ENCODE measurements at places on chromosomes 13 and 19. TPM values are rescaled to one million over a fixed set of nuclear protein-coding genes. Genes with fewer than 3 reads are reported as not detected.

DNA sequence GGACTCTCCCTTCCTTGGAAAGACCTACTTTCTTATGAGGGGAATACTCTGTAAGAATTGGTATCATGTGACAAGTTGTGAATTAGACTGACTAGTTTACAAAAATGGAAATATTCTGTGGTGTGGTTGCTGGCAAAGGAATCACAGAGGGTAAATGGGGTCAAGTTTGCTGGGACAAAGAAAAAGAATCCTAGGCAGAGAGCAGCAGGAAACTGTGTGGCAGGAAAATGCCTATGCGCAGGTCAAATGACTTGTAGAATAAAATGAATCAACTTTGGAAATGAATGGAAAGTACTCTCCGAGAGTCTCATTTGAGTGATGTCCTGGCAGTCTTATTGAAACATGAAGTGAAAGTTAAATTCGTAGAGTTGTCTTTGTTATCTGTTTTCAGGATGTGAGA, 1250.7 kb downstream of the UQCRFS1 start:
- DNase-seq: no peak

DNA sequence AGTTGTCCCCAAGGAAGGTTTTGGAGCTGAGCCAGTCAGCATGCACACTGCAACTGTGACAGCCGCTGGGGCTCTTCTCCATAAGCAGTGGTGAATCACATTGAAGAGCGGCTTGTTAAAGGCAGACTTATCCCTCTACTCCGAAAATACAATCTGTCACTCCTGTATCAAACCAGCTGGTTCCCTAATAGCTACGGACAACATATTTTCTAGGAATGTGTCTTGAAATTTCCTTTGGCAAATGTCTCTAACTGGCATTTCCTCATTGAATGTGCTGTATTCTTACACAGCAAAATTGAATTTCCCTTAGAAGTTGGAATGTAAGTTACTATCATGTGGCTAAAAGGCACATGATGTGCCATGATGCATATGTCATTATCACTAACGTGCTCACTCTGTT, 104.0 kb upstream of the GPR12 start:
- DNase-seq: no peak

DNA sequence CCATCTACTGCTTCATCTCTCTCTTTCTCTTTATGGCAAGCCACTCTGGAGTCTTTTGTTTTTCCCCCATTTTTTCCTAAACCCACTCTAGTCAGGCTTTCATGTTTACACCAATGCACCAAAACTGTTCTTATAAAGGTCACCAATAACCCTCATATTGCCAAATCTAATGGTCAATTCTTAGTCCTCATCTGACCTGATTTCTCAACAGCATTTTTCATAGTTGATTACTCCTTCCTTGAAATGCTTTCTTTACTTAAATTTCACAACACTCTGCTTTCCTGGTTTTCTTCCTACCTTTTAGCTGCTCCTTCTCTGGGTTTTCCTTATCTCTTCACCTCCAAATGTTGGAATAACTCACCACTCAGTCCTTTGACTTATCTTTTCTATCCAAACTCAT, 47.9 kb downstream of the MICU2 start:
- DNase-seq: no peak

DNA sequence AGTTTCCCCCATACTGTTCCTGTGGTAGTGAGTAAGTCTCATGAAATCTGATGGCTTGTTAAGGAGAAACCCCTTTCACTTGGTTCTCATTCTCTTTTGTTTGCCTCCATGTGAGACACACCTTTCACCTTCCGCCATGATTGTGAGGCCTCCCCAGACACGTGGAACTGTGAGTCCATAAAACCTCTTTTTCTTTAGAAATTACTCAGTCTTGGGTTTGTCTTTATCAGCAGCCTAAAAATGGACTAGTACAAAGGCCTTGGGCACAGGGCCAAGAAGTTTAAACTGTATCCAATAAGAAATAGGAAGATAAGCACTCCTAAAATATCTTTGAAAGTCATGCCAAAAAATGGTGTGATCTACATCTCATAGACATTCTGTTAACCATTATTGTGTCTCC, 176.9 kb downstream of the TBC1D4 start:
- no peak for DNase-seq

DNA sequence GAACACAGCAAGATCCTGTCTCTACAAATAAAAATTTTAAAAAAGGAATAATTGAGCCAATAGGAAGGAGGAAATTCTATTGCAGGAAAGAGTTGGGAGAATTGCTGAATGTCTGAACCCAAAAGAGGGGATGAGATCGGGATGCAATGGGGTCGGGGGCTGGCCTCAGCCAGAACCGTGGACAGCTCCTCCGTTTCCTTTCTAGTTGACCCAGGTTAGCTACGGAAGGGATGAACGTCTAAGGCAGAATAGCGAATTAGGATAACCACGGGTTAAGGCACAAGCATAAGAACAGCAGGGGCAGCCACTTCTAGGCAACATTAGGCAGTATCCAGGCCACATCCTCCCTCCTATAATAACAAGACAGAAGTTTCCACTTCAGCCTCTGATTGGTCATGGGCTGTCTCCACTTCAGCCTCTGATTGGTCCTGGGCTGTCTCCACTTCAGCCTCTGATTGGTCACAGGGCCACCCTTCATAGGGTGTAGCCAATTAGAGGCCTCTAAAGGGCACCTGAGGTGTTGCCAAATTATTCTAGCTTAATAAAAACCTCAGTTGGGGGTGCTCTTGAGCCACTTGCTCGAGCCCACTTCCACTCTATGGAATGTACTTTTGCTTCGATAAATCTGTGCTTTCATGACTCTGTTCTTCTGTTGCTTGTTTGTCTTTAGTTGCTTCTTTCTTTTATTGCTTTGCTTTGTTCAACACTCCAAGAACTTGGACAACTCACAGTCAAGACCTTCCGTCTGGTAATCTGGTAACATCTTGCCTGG, 24.9 kb upstream of the TPM4 start:
- DNase-seq: peak; percentile 20

GRCh38 chr13:51981355-51981754, 29.9 kb downstream of the ATP7B start:
- no peak for DNase-seq

DNA sequence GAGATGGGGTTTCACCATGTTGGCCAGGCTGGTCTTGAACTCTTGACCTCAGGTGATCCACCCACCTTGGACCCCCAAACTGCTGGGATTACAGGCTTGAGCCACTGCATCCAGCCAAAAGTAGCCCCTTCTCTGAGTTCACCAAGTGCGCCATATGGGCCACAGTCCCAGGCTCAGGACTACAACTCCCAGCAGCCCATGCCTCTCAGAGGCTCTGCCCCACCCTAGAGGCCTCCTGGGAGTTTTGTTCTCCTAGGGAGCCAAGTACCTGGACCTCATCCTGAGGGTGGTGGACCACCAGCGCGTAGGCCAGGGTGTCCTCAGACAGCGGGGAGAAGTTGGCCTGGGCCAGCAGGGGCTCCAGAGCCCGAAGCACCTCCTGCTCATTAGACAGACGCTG, 18.8 kb downstream of the TMEM143 start:
- DNase-seq: no peak

The GPR42 gene
- not detected for total RNA-seq

The VPS36 gene
- 45.0 TPM for total RNA-seq

The PAN3 gene
- 36.2 TPM for total RNA-seq

The PLPPR2 gene
- total RNA-seq: 21.3 TPM

The PRR22 gene
- total RNA-seq: 2.7 TPM

The CD37 gene
- total RNA-seq: 175 TPM
